Fibroblast of mammary gland (primary cell): ENCODE measurements at places on chromosomes 2 and 18.

GRCh38 chr18:63871836-63872235, 15.7 kb upstream of the SERPINB2 start:
- no peak for DNase-seq

DNA sequence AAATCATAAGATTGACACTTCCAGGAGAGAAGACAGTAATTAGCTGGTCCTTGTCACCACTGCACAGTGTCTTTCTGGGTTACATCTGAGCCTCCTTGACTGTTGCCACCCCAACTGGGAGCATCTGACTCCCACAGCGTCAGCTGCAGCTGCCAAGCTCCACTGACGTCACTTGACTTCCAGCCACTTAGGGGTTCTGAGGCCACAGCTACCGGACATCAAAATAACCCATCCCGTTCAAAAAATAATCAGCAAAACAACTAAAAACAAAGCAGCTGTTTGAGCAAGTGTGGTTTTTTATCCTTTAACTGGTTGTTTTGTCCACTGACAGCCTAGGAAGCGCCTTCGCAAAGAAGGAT, 206.5 kb upstream of the AGAP1 start:
- peak; percentile 60 for DNase-seq

DNA sequence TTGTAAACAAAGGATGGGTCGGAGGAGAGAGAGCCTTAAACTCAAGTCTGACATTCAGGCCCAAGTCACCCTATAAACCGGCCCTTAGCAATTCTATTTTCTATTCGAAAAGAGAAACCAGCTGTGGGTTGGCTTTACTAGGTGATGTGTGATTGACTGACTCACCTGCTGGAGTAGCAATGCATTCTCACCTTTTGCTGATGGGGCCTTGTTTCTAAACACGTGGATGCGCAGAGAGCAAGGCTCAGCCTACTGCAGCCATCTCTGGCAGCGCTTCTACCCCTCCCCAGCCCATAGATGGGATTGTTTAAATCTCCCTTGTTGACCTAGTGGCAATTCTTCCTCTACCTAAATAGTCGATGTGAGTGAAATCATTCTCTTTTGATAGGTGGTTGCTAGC, 138.5 kb downstream of the MEIS1 start:
- DNase-seq: no peak

GRCh38 chr2:40512256-40512655, 60.4 kb upstream of the SLC8A1 start:
- DNase-seq: peak; percentile 30

- peak; percentile 39 for DNase-seq
These were observed 77.0 kb upstream of the PDE1A start for GRCh38 chr2:182503886-182504285.

- DNase-seq: peak; percentile 74
These were observed 12.7 kb upstream of the FHOD3 start for GRCh38 chr18:36284671-36285295.

GRCh38 chr2:98043101-98043500, 43.9 kb upstream of the VWA3B start:
- no peak for DNase-seq
